CD4-positive, alpha-beta memory T cell (primary cell): ENCODE measurements at places on chromosomes 4 and X. TPM values are rescaled to one million over a fixed set of nuclear protein-coding genes. Genes with fewer than 3 reads are reported as not detected.

Gene TCEAL4
- polyA plus RNA-seq, result 8.8 TPM

Gene ENPEP
- not detected for polyA plus RNA-seq

Gene BMP15
- polyA plus RNA-seq, result not detected

Gene MID1
- polyA plus RNA-seq, result not detected

Gene NDNF
- polyA plus RNA-seq, result not detected

Gene GATA1
- not detected for polyA plus RNA-seq

Gene MTTP
- not detected for polyA plus RNA-seq

Gene TCEAL5
- not detected for polyA plus RNA-seq

DNA sequence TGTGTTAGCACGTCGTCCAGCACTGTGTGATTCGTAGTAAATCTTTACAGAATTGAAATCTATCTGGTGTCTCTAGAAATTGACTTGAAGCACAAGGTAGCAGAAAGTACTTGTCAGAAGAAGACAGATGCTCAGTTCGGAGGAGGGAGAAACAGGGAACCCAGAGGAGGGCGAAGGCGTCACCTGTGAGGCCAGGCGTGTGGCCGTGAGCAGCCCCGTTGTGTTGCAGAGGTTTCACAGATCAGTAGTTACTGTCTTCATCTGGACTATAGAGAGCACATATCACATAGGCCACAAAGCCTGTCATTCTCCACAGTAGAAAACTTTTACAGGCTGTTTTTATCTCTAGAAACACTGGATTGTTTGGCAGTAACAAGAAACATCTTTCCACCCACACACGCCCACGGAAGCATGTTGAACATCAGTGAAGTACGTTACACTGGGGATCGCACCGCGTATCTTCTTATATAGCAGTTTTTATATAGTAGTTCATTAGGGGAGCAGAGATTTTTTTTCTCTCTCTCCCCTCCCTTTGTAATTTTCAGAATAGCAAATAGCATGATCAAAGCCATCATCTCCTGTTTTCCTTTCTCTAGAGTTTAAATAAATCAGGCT lies 48.1 kb upstream of the TLR3 start:
- H3K27me3 ChIP-seq, result no peaks in the 10 kb centered on the region
- DNase-seq, result no peak
- no peak overlapping the region for H3K27ac ChIP-seq
- no peak overlapping the region for H3K4me3 ChIP-seq
- H3K36me3 ChIP-seq, result no peaks in the 10 kb centered on the region
- H3K4me1 ChIP-seq, result no peaks in the 10 kb centered on the region

GRCh38 chr4:52939325-52939724 lies 77.2 kb downstream of the RASL11B start:
- no peak overlapping the region for H3K27ac ChIP-seq
- H3K27me3 ChIP-seq, result no peaks in the 10 kb centered on the region
- DNase-seq, result no peak
- H3K36me3 ChIP-seq, result no peaks in the 10 kb centered on the region

- H3K4me3 ChIP-seq, result no peak overlapping the region
- H3K36me3 ChIP-seq, result no peaks in the 10 kb centered on the region
- no peak for DNase-seq
- H3K4me1 ChIP-seq, result peaks cover 29% of the 10 kb centered on the region
- no peak overlapping the region for H3K27ac ChIP-seq
These were observed 29.0 kb downstream of the COQ2 start for GRCh38 chr4:83255584-83255983.

- no peak for DNase-seq
- H3K4me3 ChIP-seq, result no peak overlapping the region
- H3K4me1 ChIP-seq, result no peaks in the 10 kb centered on the region
- H3K27me3 ChIP-seq, result no peaks in the 10 kb centered on the region
- H3K27ac ChIP-seq, result no peak overlapping the region
These were observed 814.8 kb upstream of the GRID2 start for GRCh38 chr4:91488946-91489345.

GRCh38 chr4:83283181-83283580 lies 1.4 kb downstream of the COQ2 start:
- H3K4me3 ChIP-seq, result no peak overlapping the region
- peaks cover 24% of the 10 kb centered on the region for H3K4me1 ChIP-seq
- no peaks in the 10 kb centered on the region for H3K36me3 ChIP-seq
- DNase-seq, result no peak

GRCh38 chr4:142840516-142841123 lies 5.5 kb downstream of the INPP4B start:
- peaks cover 12% of the 10 kb centered on the region for H3K4me1 ChIP-seq
- peak; percentile 36 for DNase-seq
- H3K4me3 ChIP-seq, result no peak overlapping the region
- no peak overlapping the region for H3K27ac ChIP-seq

GRCh38 chr4:54525602-54526001 lies 132.2 kb upstream of the KIT start:
- no peak overlapping the region for H3K4me3 ChIP-seq
- H3K27ac ChIP-seq, result no peak overlapping the region
- no peaks in the 10 kb centered on the region for H3K36me3 ChIP-seq
- no peak for DNase-seq
- no peaks in the 10 kb centered on the region for H3K27me3 ChIP-seq
- H3K4me1 ChIP-seq, result no peaks in the 10 kb centered on the region

DNA sequence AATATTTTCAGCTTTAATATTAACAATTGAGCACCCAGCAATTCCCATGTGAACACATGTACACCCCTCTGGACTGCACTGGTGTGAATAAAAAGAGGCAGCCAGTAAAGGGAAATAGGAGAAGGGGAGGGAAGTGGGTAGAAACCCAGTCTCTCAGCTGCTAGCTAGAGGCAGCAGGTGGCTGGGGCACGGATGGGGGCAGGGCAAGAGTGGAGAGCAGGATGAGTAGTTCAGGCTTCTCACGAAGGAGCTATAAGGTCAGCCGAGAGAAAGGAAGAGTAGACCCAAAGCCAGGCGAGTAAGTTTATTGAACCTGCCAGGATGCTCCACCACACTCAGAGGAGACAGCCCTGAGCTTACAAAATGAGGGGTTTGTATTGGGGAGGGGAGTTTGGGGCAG lies 184.8 kb upstream of the MTMR8 start:
- no peaks in the 10 kb centered on the region for H3K4me1 ChIP-seq
- H3K27ac ChIP-seq, result no peak overlapping the region
- H3K4me3 ChIP-seq, result no peak overlapping the region
- no peak for DNase-seq
- H3K36me3 ChIP-seq, result no peaks in the 10 kb centered on the region

DNA sequence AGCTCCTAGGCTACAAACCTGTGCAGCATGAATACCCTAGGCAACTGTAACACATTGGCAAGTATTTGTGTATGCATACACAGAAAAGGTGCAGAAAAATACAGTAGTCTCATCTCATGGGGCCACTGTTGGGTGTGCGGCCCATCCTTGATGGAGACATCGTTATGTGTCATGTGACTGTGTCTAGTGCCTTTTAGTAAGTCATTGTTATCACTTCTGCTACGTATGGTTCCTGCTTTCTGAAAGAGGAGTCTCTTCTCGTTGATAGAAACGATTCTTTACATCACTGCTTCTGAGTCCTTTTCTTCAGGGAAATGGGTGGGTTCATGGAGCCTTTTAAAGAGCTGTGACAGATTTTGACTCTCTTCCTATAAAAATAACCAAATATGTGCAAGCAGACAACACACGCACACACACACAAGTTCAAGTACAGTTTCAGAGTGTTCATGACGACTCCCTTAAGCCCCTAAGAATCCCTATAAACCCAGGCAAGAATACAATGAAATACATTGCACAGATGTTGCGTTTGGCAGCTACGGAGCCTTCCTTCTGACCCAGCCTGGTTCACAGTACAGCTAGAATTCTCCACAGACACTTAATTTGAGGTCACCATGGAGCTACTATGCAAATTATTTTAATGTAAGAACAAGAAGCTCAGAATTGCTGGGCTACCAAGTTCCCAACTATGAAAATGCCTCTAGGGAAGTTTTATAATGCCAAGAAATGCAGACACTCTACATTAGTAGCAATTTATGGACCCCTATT lies 10.2 kb upstream of the STK32B start:
- no peaks in the 10 kb centered on the region for H3K27me3 ChIP-seq
- no peaks in the 10 kb centered on the region for H3K36me3 ChIP-seq
- no peak overlapping the region for H3K27ac ChIP-seq

- no peak overlapping the region for H3K4me3 ChIP-seq
- H3K27me3 ChIP-seq, result no peaks in the 10 kb centered on the region
- H3K27ac ChIP-seq, result no peak overlapping the region
- no peaks in the 10 kb centered on the region for H3K36me3 ChIP-seq
- DNase-seq, result no peak
- no peaks in the 10 kb centered on the region for H3K4me1 ChIP-seq
These were observed 603.8 kb downstream of the IQCM start for GRCh38 chr4:149211876-149212275.

DNA sequence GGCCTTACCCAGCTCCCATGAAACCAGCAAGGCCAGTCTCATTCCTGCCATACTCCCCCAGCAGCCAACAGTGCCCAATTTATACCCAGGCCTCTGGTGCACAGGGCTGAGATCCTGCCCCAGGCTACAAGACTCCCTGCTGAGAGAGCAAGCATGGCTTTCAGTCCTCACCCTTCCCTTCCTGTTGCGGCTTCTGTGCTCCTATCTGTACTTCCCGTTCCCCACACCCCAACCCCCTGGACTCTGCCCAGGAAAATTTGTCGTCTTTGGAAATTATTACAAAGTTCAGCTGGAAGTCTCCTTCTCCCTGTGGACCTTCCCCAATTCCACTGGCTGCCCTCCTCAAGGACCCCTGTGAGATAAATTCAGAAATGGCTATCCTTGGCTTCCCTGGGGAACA lies 84.1 kb upstream of the GK2 start:
- no peaks in the 10 kb centered on the region for H3K4me1 ChIP-seq
- no peaks in the 10 kb centered on the region for H3K36me3 ChIP-seq
- no peak for DNase-seq
- H3K27ac ChIP-seq, result no peak overlapping the region

DNA sequence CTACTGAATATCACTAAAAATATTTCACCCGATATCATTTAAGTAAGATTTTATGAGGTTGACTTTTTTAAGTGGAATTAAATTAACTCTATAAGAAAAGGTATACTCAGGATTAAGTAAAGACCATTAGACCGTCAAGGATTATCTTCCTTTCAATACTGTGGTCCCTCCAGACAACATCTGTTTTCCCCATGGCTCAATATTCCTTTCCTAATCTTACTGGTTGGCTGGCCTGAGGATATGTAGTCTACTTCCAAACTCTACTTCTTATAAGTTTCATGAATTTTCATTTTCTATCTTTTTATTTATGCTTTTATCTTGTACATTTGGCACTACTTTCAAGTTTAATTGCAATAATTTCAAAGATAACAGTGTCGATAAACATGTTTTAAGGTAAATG lies 725.4 kb downstream of the PCDH7 start:
- no peak for DNase-seq
- H3K4me3 ChIP-seq, result no peak overlapping the region
- no peak overlapping the region for H3K27ac ChIP-seq
- H3K27me3 ChIP-seq, result no peaks in the 10 kb centered on the region
- no peaks in the 10 kb centered on the region for H3K36me3 ChIP-seq
- H3K4me1 ChIP-seq, result no peaks in the 10 kb centered on the region

DNA sequence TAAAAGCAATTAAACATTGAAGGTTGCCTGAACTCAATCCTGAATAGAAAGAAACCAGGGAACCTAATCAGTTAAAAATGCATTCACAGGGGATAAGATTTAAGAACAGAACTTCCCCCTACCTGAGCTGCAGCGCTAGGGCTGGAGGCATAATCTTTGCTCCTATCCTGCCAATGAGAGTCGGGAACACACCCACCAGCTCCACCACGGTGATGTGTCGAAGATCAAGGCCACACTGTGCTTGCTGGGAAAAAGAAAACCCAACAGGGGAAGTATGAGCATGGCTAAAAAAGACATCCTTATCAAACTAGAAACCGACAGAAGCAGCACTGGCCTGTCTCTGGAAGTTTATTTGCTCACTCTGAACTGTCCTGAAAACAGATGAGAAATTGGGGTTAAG lies 66.3 kb downstream of the SRPX start:
- H3K4me3 ChIP-seq, result no peak overlapping the region
- H3K27ac ChIP-seq, result no peak overlapping the region
- DNase-seq, result no peak
- H3K4me1 ChIP-seq, result no peaks in the 10 kb centered on the region
